ENCODE measurements at places on chromosomes 3 and 15.

DNA sequence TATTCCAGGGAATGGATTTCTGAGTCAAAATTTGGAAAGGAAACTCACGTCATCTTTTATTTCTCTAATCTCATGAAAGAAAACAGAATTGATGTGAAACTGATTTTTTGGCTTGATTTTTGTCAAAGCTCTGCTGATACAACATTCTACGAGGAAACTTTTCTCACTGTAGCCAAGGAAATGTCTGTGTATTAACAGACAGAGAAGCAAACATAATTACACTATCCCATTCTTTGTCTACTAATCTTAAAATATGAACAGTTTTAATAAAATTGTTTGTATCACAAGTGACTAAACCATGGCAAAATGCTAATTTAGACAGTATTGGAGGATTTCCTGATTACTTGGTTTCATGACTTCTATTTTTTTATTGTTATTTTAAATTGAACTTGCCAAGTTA, 1437.0 kb downstream of the OTOL1 start:
- no peak for DNase-seq

GRCh38 chr3:149306751-149307434, 26.5 kb downstream of the TM4SF18 start:
- no peak for DNase-seq

GRCh38 chr3:194808640-194809097, 123.0 kb downstream of the FAM43A start:
- DNase-seq = no peak

- DNase-seq = peak; percentile 77
These were observed 479 bp downstream of the LRRC2 start for GRCh38 chr3:46565607-46566039.

DNA sequence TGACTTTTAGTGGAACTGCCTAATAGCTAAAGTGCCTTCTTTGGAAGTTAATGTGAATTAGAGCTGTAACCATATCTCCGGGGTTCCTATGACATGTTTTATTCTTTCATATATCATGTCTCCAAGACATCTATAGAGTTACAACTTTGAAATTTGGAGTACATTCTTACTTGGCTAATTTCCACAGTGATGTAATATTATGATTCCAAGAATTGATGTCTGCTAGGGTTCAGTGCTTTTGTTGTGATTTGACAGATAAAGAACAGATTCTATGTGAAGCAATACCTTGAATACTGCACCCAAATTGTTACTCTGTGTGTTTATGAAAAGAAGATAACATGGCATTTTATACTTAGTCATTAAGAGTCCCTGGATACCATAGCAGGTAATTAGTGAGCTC, 934.3 kb downstream of the NTRK3 start:
- no peak for DNase-seq

DNA sequence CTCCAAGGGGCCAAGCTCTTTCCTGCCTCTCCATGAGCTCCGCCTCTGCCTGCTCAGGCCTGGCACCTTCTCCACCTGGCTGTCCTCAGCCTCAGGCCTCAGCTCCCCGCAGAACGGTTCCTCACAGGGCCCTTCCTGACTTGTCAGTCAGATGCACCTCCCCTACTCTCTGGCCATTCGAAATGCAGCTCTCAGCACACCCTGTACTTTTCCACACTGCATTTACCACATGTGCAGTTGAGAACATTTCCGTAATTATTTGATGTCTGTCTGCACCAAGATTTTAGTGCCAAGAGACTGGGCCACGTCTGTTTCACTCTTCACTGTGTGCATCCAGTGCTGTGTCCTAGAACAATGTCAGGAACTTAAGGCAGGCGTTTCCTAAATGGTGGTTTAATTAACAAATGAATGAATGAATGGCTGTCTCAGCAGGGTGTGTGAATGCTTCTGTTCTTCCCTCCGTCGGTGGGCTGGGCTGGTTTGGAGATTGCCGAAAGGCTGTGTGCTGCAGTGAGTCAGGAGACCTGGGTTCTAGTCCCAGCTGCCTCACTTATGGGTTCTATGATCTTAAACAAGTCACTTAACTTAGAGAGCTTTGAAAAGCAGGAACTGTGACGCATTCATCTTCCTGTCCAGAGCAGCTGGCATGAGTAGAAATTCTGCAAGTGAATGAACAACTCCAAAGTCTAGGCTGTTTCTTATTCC, 5.4 kb downstream of the MUC4 start:
- peak; percentile 84 for DNase-seq

- DNase-seq = no peak
These were observed 28.2 kb downstream of the DUOX1 start for GRCh38 chr15:45157974-45158373.

- no peak for DNase-seq
These were observed 265.5 kb downstream of the ADAMTSL3 start for GRCh38 chr15:83919319-83919830.

DNA sequence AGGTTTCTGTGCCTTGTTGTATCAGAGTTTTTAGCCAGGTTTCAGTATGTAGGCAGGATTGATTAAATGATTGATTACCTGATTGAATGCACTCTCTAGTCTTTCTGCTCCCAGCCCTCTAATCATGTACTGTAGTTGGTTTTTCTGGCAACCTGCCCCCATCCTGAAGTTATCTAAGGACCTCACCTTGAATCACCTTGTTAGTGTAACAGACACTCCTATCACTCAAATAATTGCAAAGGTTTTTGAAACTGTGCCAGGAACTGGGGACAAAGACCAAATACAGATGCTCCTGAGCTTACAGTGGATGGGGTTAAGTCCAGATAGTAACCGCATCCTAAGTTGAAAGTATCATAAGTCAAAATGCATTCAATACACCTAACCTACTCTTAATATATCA, 141.5 kb upstream of the EIF1B start:
- DNase-seq = no peak

- no peak for DNase-seq
These were observed 973.9 kb downstream of the FHIT start for GRCh38 chr3:60277361-60277800.

DNA sequence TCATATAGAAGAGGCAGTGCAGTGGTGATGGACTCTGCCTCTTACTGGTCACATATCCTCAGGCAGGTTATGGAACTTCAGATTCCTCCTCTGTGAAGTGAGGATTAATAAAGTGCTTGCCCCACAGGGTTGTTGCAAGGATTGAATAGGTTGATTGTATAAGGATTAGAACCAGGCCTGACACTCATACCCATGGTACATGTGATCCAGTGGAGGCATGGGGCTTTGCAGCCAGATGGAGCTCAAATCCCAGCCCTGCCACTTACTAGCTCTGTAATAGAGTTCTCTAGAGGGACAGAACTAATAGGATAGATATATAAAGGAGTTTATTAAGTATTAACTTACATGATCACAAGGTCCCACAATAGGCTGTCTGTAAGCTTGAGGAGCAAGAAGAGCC, 184.6 kb upstream of the EIF1B start:
- no peak for DNase-seq

DNA sequence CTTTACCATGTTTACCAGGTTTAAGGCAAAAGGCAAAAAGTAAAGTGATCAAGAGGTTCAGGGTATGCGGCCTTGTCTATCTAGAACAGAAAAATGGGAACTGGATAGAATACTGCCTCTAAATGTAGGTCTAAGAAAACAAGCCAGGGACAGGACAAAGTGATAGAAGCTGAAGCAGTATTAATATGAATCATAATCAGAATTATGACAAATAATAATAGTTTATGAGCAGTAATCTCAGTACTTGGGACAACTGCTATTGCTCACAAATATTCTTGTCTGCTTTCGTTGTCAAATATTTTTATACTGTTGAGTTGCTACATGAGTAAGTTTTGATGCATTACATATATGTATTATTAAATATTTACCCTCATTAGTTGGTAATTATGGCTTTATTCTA, 356.9 kb upstream of the RBMS3 start:
- DNase-seq = no peak

All from H1 (cell line).